NCI-H1930 (cell line): ENCODE measurements at places on chromosomes 2 and 18.

DNA sequence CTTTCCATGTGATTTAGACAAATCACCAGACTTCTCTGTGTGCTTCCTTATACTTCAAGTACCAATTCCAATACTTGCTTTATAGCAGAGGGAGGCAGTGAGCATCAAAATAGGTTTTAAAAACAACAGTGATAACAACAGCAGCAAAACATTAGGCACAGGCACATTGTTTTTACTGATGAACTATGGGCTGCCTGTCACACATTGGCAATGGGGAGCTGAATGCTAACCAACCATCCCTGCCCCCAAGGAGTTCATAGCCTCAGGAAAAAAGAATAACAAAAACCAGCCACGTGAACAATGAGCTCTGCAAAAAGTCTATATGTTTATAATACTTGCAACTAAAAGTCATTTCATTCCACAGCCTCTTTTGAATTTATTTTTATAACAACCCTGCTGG lies 287.9 kb upstream of the TRIB2 start:
- DNase-seq: no peak

GRCh38 chr2:235952714-235953113 lies 215.5 kb downstream of the GBX2 start:
- no peak for DNase-seq

GRCh38 chr2:23606196-23606595 lies 221.2 kb downstream of the KLHL29 start:
- no peak for DNase-seq

- no peak for DNase-seq
Observed at GRCh38 chr2:128179461-128179755, 88.4 kb downstream of the UGGT1 start.

- DNase-seq: no peak
Observed at GRCh38 chr2:47050021-47050760, 104.9 kb downstream of the STPG4 start.

DNA sequence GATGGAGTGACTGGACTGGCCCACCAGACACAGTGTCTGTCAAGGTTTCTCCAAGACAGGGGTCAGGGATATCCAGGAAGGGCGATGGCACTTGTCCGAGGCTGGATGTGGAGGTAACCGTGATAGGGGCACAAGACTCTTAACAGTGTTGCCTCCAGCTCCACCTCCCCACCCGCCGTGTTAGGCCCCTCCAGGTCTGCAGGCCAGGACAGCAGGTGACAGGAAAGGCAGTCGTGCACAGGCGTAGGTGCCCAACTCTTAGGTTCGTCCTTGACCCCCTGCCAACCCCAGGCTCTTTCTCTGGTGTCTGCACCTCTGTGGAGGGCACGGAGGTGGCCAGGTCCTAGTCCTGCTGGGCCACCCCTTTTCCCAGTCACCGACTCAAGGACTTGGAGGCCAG lies 10.1 kb downstream of the ITM2C start:
- DNase-seq: no peak

DNA sequence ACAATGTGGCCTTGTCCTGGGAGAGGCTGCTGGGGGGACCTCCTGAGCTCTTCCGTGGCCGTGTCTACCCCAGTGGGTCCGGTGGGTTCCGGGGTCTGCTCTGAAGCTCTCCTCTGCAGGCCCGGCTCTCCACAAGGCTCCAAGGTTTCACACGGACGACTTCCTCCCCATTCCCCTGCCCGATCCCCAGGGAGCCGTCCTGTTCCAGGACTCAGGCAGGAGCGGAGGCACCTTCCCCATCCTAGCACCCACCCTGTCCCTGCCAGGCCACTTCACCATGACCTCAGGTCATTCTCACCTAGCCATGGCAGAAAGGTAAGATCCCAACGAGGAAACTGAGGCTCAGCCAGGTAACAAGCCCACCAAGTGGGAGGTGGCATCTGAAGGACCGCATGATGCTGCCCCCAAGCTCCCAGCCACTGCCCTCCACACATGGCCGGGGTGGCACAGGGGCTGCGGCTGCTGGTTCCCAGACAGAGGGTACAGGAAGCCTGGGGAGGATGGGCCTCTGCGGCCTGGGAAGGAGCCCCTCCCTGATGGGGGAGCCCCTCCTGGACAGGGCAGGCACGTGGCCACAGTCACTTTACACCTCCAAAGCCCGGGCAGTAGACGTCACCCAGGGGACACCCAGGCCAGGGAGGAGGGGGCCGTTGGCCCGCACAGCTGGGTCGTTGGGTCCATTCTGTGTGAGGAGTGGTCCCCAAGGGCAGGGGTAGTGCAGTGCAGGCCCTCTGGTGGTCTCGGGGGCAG lies 274.0 kb downstream of the NDUFA10 start:
- no peak for DNase-seq

DNA sequence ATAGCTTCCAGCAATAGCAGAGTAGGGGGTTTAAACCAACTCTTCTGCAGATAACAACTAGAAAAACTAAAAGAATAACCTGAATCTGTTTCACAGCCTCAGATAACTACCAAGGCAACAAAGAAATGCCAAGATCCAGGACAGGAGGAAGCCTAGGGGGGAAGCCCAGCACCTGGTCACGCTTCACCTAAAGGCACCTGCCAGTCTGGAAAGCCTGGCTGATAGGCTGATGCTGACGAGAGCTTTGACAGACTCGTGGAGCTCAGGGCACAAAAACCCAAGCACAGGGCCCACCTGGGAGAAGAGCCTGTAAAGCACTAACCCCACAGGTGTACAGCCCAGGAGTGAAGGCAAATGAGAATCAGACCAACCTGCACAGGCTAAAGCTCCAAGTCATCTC lies 22.6 kb downstream of the EIPR1 start:
- no peak for DNase-seq

- no peak for DNase-seq
Observed at GRCh38 chr2:20563833-20564232, 87.1 kb downstream of the HS1BP3 start.

DNA sequence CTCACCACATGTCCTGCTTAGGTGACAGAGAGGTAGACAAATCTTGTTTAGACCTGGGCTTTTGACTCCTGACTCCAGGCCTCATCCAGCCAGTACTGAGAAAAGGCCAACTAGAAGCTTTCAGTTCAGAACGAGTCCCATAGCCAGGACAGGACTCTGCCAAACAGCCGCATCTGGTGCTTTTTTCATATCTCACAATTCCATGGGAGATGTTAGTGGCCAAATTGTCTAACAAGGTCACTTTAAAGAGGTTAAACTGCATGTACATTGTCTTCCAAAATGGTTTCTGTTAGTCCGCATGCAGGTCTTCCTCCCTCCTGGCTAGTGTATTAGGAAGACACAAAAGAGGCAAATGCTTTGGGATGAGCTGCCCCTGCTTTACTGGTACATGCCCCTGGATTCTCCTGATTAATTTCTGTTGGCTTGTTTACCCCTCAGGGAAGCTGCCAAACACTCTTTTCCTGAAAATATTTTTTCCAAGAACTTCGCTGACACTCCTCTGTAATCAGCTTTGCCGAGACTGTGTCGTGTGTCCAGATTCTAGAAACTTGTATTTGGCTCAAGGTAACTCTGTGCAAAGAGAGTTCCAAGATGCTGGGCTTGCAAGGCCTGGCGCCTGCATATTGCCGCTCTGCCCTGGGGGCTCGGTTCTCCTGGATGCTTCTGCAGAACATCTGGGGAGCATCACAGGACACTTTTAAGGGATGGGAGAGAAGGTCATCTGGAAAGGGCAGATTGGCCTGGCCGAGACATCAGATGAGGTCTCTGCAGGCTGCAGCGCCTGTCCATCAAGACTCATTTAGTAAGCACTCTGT lies 209.2 kb upstream of the APCDD1 start:
- DNase-seq: no peak

GRCh38 chr18:64852281-64852680 lies 703.4 kb upstream of the LINC00305 start:
- no peak for DNase-seq

DNA sequence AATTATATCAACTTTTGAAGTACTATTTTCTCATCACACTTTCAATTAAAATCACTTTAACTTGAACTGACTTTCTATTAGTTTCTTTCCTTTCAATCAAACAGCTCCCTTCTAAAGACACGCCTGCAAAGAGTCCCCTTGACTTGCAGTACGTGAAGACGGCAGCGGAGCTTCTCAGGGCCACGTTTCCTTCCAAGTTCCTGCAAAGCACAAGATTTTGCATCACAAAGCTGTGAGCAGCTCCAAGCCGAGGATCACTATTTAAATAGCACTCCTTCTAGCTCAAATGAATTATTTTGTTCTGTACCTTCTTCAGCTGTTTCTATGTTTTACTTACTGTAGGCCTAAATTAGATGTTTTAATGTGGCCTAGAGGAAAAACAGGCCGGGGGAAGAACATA lies 30.8 kb downstream of the SH3YL1 start:
- DNase-seq: no peak

- no peak for DNase-seq
Observed at GRCh38 chr2:45678791-45679348, 27.4 kb downstream of the PRKCE start.

DNA sequence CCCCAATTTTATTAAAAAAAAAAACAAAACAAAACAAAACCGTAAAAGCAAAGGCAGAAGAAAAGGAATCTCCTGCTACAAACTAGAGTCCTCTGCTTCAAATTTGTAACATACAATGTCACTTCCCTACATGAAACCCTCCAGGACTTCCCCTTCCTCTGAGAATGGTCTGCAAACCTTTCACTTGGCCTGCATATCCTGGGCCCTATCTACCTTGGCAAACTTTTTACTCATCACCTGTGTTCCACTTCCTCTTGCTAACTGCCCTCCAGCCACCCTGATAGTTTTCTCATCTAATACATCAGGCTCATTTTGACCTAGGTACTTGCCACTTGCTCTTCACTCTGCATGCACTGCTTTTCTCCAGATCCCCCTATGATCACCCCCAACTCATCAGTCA lies 255.5 kb downstream of the ETAA1 start:
- DNase-seq: no peak

DNA sequence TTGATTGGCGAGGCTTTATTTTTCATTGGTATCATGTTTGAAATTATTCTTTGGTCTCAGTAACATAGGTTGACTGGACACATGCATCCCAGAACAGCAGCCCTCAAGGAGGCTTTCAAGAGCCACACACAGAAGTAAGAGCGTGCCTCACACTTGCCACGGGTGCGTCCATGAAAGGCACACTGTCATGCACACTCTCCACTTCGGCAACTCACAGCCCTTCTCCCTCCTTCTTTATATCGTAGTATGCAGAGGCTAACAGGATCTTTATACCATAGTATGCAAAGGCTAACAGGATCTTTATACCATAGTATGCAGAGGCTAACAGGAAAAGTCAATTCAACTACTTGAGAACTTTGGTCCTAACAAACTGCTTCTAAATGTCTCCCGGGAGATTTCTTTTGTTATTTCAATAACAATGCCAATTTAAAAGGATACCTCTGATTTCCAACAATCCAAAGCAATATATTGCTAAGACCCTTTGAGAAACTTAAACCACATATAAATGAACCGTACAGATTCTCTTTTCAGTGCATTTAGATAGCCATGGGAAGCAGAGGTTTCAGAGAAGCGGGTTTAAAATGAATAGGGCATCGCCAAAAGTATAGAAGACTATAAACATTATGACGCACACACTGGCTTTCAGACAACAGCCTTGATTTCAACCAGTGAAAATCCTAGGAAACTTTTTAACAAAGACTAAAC lies 26.5 kb upstream of the ZNF516 start:
- DNase-seq: no peak

- DNase-seq: no peak
Observed at GRCh38 chr2:3159782-3160545, 217.7 kb downstream of the EIPR1 start.

DNA sequence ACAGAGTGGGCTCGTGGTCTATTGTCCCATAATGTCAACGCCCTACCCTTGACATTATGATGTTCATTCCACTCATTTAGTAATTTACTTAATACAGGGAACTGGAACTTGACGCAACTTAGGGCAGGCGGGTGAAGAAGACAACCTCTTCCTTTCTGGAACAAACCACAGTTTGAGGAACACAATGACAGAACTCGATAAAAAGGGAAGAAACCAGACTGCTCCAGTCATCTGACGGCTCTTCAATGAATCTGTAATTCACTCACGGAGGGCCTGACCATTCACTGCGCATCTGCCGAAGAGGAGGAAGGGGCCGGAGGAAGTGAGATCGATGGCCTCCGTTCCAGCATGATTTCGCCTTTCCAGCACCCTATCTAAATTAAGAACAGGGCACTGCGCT lies 83.2 kb downstream of the BCL2 start:
- DNase-seq: no peak

- no peak for DNase-seq
Observed at GRCh38 chr2:38146275-38146906, 70.4 kb upstream of the CYP1B1 start.

GRCh38 chr2:108637304-108637669 lies 82.0 kb upstream of the RANBP2 start:
- DNase-seq: no peak

GRCh38 chr18:79644006-79644665 lies 35.5 kb upstream of the CTDP1 start:
- DNase-seq: peak; percentile 53

- no peak for DNase-seq
Observed at GRCh38 chr2:61460163-61460562, 10.7 kb downstream of the USP34 start.

- DNase-seq: no peak
Observed at GRCh38 chr2:45605116-45605515, 6.0 kb downstream of the SRBD1 start.

- DNase-seq: no peak
Observed at GRCh38 chr2:166494140-166494624, at the start of gene SCN7A. Gene SCN7A, minus strand, starts transcription at chr2:166494249. Its CDS starts 16,553 bp downstream, at chr2:166477696.

DNA sequence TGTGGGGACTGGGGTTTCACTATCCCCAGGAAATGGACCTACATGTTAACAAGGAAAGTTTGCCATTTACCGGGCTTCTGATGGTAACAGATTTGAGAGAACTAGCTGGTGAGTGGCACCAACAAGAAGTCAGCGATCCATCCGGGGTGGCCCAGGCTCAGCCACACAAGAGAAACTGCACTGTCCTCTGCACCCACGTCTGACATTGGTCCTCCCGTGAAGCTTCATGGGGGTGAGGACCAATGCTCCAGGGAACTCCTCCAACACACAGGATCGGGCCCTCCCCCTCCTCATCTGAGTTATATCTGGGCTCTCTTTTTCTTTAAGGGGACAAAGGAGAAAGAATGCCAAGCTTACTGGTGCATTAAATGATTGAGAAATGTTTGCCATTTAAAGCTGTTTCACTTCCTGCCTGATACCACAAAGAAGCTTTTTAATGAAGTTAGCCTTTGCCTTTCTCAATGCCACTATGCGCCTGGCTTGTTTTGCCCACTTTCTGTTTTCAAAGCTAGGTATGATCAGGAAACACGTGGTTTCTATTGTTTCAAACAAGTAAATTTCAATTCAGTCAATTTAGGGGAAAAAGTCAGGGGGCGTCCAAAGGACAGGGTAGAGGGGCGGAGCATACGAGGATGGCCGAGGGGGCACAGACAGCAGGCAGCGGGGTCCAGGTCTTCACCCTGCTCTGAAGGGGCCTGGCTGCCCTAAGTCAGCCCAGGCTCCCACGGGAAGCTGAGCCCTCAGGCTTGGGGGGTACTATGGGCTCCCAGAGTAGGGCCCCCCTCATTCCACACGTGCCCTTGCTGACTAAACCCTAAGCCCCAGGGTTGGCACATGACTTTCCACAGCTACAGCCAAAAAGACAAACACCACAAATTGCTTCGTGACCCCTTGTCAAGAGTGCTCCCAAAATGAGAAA lies 204.0 kb upstream of the ID2 start:
- DNase-seq: no peak

- no peak for DNase-seq
Observed at GRCh38 chr2:10897956-10898355, 13.8 kb upstream of the KCNF1 start.
